ENCODE measurements at places on chromosomes 6 and 20. TPM values are rescaled to one million over a fixed set of nuclear protein-coding genes. Genes with fewer than 3 reads are reported as not detected.

- no peak for DNase-seq
Observed at GRCh38 chr6:159043947-159044346, 844 bp downstream of the TAGAP start.

DNA sequence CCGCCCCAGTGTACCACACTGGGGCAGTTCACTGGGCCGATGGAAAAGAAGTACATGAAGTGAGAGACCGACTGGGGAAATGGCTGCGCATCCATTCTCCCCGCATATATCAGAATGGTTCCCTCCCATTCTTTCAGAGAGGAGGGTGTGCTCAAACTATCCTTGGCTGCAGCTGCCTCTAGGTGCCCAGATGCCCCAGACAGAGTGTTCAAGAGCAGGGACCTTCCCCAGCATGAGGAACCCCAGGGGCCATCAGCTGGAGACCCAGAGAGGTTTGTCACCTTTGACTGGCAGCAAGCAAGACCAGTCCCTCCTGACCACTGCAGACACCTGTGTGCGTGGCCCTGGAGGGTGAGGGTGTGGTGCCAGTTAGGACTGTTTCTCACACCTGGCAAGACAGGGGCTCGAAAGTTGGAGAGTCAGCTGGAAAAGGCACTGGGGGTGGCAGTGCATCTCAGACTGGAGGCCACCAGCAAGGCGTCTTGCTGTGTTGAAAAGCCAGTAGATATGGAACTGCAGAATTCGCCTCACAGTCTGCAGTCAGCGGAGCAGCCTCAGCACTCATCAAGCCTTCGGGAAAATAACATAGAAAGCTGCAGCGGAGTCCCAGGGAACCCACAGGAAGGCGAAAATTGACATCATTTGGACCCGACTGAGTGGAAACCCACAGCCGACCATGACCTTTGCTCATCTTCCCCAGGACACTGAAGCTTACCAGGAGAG is 76.7 kb downstream of the GPR6 start:
- DNase-seq = no peak

DNA sequence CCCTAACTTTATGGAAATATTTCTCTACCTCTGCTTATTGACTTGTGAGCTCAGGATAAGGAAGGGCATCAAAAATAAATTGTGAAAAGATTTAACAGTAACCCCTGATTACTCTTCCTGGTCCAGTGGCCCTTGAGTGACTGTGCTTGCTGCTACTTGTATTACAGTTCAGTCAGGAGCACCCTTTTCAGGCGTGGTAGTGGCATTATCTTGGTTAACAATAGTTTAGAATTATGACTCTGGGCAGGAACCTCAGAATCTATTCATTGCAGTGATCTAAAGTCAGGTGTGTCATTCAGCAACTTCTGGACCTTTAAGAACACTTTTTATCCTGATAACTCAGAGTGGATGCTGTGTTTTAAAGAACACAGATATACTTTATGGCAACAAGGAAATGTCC is 43.4 kb downstream of the FAM135A start:
- DNase-seq = no peak

DNA sequence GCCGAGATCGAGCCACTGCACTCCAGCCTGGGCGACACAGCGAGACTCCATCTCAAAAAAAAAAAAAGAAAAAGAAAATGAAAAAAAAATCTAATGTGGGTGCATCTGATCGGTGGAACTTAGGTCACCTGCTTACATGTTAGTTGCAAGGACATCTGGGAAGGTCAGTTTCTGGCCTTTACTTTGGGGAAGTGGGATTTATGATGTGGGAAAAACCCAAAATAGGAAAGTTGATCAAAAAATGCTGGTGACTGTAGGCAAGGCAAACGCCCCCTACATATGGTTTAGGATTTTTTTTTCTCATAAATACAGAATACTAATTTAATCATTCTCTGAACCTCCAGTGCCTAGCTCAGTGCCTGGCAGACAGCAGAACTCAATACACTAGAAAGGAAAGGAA is 69.2 kb upstream of the PIM1 start:
- DNase-seq = no peak

DNA sequence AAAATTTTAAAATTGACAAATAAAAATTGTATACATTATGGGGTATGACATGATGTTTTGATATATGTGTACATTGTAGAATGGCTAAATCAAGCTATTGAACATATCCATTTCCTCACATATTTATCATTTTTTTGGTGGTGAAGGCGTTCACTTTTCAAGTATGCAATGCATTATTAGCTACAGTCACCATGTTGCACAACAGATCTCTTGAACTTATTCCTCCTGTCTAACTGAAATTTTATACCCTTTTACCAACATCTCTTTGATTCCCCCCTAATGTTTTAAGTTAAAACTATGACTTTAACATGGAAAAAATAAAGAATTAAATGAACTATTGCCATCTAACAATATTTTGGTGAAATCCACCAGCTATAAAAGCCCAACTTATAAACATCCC is 65.2 kb upstream of the UST start:
- DNase-seq = no peak

- no peak for DNase-seq
Observed at GRCh38 chr6:141309295-141309694, 823.4 kb upstream of the GJE1 start.

DNA sequence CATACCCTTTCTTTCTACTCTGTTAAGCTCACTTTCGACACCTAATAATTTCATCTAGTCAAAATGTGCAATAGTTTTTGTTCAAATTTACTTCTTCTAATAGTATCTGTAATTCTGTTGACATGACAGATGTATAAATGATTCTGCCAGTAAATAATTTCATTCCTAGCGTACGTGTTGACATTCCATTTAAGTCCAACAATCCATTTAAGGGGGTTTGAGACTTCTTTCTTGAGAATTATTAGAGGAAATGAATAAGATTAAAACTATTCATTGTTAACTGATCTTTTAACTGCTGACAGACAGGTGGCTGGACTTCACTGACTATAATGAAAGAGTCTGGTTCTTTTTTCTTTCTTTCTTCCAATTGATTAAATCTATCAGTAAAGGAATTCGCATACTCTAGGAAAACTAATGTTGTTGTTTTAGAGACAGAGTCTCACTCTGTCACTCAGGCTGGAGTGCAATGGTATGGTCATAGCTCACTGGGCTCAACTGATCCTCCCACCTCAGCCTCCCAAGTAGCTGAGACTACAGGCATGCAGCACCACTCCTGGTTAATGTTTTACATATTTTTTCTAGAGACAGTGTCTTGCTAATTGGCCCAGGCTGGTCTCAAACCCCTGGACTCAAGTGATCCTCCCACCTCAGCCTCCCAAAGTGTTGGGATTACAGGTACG is 55.9 kb downstream of the MAP3K5 start:
- no peak for DNase-seq

DNA sequence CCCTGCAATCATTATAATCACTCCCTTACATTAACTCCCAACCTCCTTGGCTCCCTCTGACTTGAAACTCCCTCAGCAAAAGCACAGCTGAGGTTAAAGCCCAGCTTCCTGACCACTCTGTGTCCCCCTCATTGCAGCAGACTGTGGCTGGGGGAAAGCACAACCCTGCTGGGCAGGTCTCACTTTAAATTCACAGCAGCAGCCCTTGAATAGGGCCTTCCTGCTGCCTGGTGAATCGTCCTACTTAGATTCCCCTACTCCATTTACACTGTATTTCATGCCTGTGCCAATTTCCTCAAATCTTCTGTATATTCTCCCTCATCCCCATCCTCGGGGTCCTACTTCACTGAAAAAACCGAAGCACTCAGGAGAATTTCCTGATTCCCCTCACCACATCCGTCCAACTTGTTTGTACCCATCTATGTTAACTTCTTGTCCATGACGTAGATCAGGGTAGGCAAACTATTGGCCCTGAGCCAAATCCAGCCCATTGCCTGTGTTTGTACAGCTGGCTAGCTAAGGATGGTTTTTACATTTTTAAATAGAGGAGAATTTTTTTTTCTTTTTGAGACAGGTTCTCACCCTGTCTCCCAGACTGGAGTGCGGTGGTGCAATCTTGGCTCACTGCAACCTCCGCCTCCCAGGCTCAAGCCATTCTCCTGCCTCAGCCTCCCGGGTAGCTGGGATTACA is 31.5 kb upstream of the GCM1 start:
- no peak for DNase-seq

DNA sequence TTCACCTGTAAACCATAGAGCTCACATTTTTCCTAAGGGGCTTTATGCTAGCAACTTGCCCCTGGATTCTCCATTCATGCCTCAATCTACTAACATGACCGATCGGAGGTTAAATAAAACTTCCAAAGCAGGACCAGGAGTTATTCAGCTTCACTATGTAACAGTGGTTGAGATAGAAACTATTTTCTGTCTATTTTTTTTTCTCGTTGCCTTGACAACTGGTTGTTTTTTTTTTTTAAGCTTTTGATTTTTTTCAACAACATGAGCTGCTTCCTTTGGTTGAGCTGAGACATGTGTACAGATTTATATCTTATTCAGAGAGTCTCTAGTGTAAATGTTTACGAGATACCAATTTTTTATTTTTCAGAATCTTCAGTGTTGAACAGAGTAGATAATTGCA is 85.7 kb downstream of the SHLD1 start:
- DNase-seq = no peak

- no peak for DNase-seq
Observed at GRCh38 chr6:16375843-16376242, 137.5 kb downstream of the GMPR start.

GRCh38 chr6:138817799-138818198 is 21.9 kb downstream of the ECT2L start:
- peak; percentile 73 for DNase-seq

- no peak for DNase-seq
Observed at GRCh38 chr6:119076173-119076572, 2.3 kb downstream of the FAM184A start.

GRCh38 chr20:33064572-33065287 is 11.0 kb downstream of the BPIFB3 start:
- no peak for DNase-seq

DNA sequence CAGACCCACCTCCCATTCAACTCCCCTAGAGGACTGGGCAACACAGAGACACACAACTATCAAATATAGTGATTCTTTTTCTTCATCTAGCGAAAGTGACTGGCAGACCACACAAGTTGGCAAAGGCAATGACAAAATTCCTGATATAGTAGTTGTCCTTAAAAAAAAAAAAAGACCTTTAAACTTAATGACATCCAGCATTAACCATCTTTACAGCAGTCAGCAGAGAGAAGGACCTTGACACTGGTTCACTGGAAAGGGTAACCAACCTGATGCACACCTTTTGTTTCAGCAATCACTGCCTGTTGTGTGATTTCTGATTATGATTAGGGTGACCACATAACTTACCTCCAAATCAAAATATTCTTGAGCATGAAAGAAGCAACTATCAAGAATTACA is 1.7 kb upstream of the CNKSR3 start:
- no peak for DNase-seq

DNA sequence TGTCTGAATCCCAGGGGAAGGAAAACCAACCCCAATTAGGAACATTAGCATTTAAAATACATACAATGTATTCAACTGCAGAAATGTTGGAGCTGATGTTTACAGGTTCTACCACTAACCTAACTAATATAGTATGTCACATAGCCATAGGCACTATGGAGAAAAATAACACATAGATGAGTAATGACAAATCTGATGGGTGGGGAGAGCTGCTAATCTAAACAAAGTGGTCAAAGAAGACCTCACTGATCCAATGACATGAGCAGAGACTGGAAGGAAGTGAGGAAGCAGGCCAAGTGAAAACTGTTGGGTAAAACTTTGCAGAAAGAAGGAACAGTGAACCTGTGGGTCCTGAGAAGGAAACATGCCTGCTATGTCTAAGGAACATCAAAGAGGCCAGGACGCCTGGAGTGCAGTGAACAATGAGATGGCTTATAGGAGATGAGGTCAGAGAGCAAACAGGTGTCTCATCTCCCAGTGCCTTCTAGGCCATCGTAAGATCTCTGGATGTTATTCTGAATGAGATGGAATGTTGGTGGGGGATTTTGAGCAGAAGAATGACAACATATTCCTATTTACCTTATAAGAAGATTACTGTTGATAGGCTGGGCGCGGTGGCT is 135.7 kb downstream of the ALDH8A1 start:
- DNase-seq = no peak

Gene RMND1
- 38.5 TPM for total RNA-seq

Gene FAM229B
- total RNA-seq = 22.1 TPM

Gene TINAG
- not detected for total RNA-seq

Gene NR2E1
- not detected for total RNA-seq

Gene C6orf15
- total RNA-seq = not detected

Gene RAB23
- total RNA-seq = 16.6 TPM

Gene FAM217A
- total RNA-seq = 0.13 TPM

Gene TBX18
- total RNA-seq = 1.3 TPM

Gene CD24
- total RNA-seq = 1,533 TPM

Gene KCNK16
- 35.2 TPM for total RNA-seq

Gene GLYATL3
- not detected for total RNA-seq

Gene TRIM26
- total RNA-seq = 52.9 TPM

Data from progenitor cell of endocrine pancreas (in vitro differentiated cells).